ENCODE measurements at places on chromosomes 4 and X. TPM values are rescaled to one million over a fixed set of nuclear protein-coding genes. Genes with fewer than 3 reads are reported as not detected.

DNA sequence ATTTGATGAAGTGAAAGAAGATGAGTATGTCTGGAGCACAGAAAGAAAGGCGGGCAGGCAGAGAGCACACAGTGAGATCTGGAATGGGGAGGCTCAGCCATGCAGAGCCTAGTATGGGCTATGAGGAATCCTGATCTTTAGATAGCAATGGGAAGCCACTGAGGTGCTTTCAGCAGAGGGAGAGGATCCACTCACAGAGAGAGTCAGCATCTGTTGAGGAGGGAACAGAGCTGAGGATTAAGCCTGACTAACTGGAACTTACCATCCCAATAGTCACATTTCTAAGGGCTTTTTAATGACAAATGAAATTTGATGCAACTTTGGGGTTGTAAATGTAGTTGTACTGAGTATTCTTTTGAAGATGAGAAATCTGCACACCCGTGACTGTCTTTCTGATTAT lies 20.6 kb upstream of the FGFBP2 start:
- no peak for DNase-seq

The GTPBP6 gene
- 56.2 TPM for total RNA-seq

The TMEM150C gene
- 5.4 TPM for total RNA-seq

The CAPN6 gene
- 1.5 TPM for total RNA-seq

GRCh38 chrX:37712458-37712857 lies 26.9 kb downstream of the XK start:
- DNase-seq, result no peak

The NAT8L gene
- not detected for total RNA-seq

DNA sequence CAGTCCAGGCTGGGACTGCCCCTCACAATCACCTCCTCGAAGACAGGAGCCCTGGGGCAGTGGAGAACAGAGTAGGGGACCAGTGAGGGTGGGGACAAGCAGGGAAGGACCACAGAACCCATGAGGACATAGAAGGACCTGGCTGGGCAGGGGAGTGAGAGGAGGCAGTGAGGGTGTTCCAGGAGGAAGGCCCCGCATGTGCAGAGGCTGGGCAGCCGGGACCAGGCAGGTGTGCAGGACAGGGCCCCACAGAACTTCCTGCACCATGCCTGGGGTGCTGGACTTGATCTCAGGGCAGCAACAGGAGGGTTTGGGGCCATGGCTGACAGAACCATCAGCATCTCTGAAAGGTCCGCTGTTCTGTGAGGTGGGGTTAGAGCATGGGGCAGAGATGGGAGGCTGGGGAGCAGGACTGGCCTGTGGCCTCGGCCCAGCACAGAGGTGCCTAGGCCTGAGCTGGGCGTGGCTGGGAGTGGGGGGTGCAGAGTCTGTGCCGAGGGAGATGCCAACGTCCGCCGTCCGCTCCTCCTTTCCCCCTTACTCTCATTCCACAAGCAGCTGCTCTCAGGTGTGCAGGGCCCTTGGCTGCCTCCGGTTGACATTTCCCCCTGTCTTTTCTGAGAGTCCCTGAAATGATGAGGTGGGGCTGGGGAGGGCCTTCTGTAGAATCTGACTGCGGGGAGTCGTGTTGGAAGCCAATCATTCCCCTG lies 40.8 kb downstream of the EVC start:
- peak; percentile 56 for DNase-seq

The TBCK gene
- 35.7 TPM for total RNA-seq

DNA sequence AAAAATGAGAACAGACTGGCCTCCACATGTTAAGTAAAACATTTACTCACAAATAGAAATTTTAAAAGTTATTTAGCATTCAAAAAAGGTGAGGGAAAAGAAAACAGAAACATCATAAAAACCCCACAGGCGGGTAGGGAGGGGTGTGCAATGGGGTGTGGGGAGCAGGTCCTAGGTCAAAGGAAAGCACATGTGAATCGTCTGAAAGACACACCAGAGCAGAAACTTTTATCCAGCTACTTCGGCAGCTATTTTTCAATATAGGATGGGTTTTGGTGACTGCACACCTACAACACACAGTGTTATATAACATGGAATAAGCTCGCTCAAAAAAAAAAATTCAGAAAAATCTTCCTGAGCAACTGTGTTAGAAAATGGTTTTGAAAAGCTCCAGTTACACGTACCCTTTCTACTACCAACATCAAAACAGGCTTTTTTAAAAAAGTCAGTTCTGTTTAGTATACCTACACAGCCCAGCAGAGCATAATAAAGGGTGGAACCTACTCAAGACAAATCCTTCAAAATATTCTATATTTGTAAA lies 1.6 kb downstream of the OTUD4 start:
- no peak for DNase-seq

The XG gene
- 1.3 TPM for total RNA-seq

DNA sequence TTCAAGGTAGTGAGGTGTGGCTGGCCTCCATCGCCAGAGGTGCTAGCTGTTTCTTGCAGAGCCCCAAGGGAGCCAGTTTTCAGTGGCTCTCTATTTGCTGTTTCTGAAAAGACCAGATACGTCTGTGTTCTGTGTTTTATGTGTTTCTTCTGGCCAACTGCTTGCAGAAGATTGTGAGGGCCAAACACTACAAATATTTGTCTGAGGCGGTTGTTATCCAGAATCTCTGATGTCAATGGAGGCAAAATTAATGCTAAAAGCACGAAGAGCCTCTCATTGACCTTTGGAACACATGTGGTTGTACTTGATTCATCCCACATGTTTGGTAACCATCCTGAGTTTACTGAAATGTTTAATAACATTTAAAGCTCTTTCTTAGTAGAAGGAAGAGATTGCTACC lies 113.9 kb downstream of the CT47B1 start:
- no peak for DNase-seq

The EFHC2 gene
- total RNA-seq, result not detected

DNA sequence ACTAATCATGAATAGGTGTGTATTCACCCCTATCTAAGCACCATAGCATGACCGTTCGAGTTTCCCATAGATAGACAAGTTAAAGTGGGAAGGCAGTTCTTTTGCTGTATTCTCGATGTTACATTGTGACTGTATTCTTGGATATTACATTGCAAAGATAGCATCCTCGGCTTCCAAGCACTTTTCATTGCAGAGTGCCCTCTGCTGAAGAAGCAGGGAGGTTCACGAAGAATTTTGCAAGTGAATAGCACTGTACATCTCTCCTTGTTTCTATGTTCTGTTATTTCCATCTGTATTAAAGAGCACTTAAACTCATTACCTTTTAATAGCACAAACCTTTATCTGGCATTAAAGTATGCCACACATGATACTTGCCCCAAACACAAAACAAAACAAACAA lies 426.7 kb upstream of the ARX start:
- DNase-seq, result no peak

- no peak for DNase-seq
These were observed 509.6 kb upstream of the DIPK2B start for GRCh38 chrX:45710081-45710801.

DNA sequence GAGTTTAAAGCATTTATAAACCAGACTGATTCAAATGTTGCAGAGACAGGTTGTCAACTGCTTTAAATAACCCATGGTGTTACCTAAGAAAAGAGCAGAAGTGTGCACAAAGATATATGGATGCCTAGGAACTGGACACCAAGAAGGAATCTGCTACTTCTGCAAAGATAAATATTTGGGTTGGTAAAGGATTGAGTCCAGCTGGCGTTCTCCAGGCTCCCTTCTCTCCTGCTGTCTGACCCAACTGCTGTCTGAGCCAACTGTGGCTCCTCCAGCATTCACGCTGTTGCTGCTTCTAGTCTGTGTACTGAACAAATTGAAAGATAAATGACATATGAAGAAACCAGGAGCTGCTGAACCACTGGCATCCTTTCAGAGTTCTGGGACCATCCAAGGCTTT lies 1167.8 kb upstream of the PRKX start:
- DNase-seq, result no peak

The ADGRA3 gene
- 2.2 TPM for total RNA-seq

Measured in ascending aorta (tissue), 2 donors.